ENCODE measurements at places on chromosomes 1 and 21.

DNA sequence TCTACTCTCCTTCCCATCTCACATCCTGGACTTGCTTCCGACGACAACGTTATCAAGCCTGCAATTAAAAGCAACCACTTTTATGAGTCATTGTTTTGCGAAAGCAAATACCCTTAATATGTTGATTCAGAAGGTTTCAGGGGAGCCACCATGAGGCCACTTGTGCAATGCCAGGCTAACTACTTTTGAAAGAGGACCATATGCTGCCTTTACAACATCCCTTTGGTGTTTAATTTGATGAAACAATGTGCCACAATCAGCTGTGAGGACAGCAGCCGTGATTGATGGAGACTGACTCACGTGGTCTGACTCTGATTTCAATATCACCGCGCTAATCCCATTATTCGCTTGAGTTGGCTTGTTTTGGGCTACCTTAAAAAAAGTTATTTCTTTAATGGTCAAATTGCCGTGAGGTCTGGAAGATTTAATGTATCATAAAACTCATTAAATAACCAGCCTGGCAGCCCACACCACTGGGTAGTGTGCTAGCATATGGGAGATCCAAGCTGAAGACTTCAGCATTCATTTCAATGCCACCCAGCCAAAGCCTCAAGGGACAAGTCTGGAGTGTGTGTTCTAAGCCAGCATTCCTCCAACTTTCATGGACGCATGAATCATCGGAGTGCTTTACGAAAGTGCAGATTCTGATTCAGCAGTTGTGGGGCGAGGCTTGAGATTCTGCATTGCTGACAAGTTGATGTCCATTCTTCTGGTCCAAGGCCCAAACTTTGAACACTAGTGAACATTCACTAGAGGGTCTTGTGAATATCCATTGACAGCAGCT lies 73.3 kb upstream of the PAXBP1 start:
- no peak for DNase-seq

DNA sequence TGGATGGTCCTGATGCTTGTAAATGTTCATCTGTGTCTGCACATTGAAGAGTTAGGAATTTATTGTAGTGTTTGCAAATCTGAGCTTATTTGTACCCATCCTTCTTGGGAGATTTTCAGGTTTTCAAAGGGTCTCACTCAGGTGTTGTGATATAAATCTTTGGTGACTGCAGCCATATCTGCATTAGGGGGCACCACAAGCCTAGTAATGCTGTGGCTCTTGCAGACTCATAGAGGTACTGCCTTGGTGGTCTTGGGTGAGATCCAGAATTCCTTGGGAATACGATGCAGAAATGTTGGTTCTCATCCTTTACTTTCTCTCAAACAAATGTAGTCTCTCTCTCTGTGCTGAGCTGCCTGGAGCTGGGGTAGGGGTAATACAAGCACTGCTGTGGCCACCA lies 405.9 kb downstream of the TTLL7 start:
- no peak for DNase-seq

GRCh38 chr1:81792184-81792583 lies 8.6 kb upstream of the ADGRL2 start:
- no peak for DNase-seq

DNA sequence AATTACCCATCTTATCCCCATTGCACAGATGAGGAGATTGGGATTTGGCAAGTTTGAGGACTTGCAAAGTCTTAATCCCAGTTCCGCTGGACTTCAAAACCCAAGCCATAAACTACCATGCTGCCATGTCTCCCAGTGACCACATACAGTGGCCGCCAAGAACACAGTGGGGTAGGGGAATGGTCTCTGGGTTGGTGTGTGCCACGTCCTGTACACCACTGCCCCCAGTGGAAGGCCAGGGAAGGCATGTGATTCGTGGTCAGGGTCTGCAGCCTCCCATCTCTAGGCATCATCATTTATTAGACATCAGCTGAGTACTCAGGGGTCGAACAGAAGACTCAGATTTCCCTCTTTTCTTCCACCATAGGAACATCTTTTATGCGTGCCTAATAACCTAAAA lies 76.0 kb downstream of the MAN1C1 start:
- peak; percentile 28 for DNase-seq

DNA sequence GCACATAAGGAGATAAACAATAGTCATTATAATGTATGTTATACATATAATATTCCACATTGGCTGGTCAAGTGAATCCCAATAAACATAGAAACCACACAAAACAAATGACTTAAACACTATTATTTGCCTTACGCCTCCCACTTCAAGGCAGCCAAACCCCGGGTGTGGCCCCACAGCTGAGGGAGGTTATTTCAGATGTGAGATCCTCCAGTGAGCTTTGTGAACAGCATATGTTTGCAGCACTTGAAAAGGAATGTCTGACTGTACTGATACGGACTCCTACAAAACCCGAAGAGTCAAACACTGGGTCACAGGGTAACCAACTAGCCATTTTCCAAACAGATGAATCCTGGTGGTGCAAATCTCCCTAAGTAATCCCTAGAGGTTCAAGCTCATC lies 27.1 kb upstream of the DISP1 start:
- no peak for DNase-seq

DNA sequence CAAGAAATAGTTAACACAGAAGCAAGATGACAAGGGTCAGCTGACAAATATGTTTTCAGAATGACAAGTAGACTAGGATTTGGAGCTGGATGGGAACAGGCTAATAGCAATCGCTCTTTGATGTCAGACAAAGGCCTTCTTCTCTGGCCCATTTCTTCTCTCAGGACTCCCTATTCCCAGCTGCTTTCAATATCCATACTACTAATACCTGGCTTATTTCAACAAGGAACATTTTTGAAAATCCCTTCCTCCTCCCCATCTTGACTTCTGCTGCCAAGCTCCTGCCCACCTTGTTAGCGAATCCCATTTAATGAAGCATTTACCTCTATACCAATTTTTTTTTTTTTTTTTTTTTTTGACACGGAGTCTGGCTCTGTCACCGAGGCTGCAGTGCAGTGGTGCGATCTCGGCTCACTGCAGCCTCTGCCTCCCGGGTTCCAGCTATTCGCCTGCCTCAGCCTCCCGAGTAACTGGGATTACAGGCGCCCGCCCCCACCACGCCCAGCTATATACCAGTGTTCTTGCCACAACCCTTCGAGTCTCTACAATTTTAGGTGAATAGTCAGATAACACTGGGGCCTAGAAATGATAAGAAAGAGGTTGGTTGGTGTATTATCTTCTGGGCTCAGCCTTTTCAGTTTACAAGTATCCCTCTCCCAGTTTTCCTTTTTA lies 68.4 kb downstream of the MACF1 start:
- no peak for DNase-seq

- no peak for DNase-seq
Observed at GRCh38 chr1:209790286-209791193, 6.2 kb upstream of the C1orf74 start.

- DNase-seq, result no peak
Observed at GRCh38 chr1:185348985-185349384, 31.9 kb upstream of the IVNS1ABP start.

- DNase-seq, result no peak
Observed at GRCh38 chr1:175649416-175649815, 94.0 kb downstream of the TNR start.

- no peak for DNase-seq
Observed at GRCh38 chr1:245829194-245829593, 674.4 kb downstream of the KIF26B start.

DNA sequence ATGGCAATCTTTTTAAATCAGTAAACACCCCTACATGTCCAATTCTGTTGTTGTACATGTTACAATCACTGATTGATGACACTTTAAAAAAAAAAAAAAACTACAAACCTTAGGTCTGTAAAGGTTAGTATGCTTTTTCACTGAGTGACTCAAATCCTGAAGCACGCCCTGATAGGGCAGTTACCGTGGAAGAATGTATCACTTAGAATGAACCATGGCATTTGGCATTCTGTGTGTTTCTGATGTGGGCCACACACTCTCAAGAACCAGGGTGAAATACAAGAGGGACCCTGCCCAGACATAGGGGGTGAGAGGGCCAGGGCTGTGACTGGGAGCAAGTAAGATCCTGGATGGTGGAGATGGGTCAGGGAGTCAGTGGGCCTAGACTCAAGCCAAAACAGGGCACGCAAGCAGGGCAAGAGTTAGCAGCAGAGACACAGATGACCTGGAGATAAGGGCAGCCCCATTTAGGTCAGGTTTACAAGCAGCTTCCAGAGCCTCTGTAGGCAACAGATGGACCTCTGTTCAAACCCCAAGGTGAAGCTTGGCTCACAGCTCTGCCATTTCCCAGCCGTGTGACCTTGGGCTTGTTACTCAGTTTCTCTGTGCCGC lies 47.6 kb upstream of the DMRTB1 start:
- DNase-seq, result no peak

All from activated CD4-positive, alpha-beta T cell treated with anti-CD3 and anti-CD28 coated beads for 4 hours (primary cell).